ENCODE measurements at places on chromosomes 2 and 18.

GRCh38 chr18:60976976-60977375, 356.3 kb upstream of the CDH20 start:
- no peak for DNase-seq

- DNase-seq, result no peak
These were observed 27.5 kb downstream of the TFCP2L1 start for GRCh38 chr2:121257480-121257840.

GRCh38 chr2:96528006-96528699, 8.4 kb upstream of the ARID5A start:
- no peak for DNase-seq

DNA sequence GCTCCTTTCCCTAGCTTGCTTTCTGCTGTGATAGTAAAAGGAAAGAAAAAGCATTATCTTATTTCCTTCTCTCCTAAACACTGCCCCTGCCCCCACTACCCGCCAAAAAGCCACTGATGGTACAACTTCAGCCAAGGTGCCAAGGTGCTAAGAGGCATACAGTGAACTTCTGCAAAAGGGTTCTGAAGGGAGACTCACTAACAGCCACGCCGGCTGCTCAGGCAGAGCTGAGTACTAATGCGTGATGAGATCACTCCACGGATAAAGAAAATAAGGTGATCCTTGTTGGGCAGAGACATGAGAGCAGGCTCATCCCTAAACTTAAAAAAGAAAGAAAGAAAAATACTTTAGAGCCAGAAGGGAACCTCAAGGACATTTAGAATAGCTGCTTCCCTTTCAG, 60.5 kb upstream of the PXDN start:
- DNase-seq, result no peak

DNA sequence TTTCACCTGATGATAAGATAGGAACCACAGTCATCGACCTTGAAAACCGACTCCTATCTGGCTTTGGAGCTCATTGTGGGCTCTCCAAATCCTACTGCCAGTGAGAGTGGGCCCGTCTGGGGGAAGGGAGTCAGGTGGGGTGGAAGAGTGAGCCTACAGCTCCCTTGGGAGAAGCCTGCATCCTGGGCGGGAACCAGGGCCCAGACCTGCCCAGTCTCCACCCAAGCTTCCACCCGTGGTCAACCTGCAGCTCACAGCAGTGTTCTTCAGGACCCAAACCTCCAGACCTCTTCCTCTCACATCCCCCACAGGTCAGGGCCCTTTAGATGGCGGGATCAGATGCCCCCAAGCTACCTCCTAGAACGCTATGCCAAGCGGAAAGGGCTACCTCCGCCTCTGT, 40.2 kb downstream of the LMAN2L start:
- DNase-seq, result no peak

All from frontal cortex (tissue), 4 donors.